ENCODE measurements at places on chromosomes 2 and 18. TPM values are rescaled to one million over a fixed set of nuclear protein-coding genes. Genes with fewer than 3 reads are reported as not detected.

Gene LRP2
- 0.49 TPM for total RNA-seq

Gene COL3A1
- 105 TPM for total RNA-seq

Gene BOK
- 21.6 TPM for total RNA-seq

Gene KANSL1L
- total RNA-seq = 63.4 TPM

Gene COL4A3
- total RNA-seq = 0.49 TPM

Gene AP1S3
- 3.2 TPM for total RNA-seq

Gene RNF125
- 1.7 TPM for total RNA-seq

Gene EMILIN2
- 3.0 TPM for total RNA-seq

Gene WNT10A
- total RNA-seq = not detected

Gene CFAP65
- total RNA-seq = 0.74 TPM

Gene SIX3
- total RNA-seq = 0.49 TPM

Gene IL37
- not detected for total RNA-seq

Gene LONRF2
- 70.8 TPM for total RNA-seq

Gene RIT2
- 16.0 TPM for total RNA-seq

Gene MROH2A
- total RNA-seq = not detected

Gene G6PC2
- not detected for total RNA-seq

Gene SLC16A14
- total RNA-seq = 41.6 TPM

Gene HS1BP3
- total RNA-seq = 6.9 TPM

Gene RAB12
- total RNA-seq = 59.0 TPM

Gene PNO1
- 11.8 TPM for total RNA-seq

Gene CRYGC
- not detected for total RNA-seq

Gene GLS
- 122 TPM for total RNA-seq

Gene CDH20
- total RNA-seq = 5.9 TPM

Gene PDE11A
- total RNA-seq = 0.49 TPM

Gene CREB1
- 77.0 TPM for total RNA-seq

Gene ITSN2
- total RNA-seq = 17.2 TPM

Gene SCYGR4
- not detected for total RNA-seq

Gene TWSG1
- 15.7 TPM for total RNA-seq

Gene RAPGEF4
- total RNA-seq = 13.5 TPM

Gene RASGRP3
- total RNA-seq = 5.4 TPM

Gene UNC80
- 11.8 TPM for total RNA-seq

Gene TCF23
- total RNA-seq = not detected

Gene ICOS
- total RNA-seq = under 0.01 TPM
